Natural killer cell (primary cell): ENCODE measurements at places on chromosomes 1 and 21. TPM values are rescaled to one million over a fixed set of nuclear protein-coding genes. Genes with fewer than 3 reads are reported as not detected.

Gene CFHR5
- total RNA-seq, result not detected

Gene RPE65
- total RNA-seq, result not detected

Gene HORMAD1
- 0.65 TPM for total RNA-seq

Gene DRAXIN
- 12.1 TPM for total RNA-seq

Gene CDC73
- total RNA-seq, result 82.6 TPM

Gene OR2M3
- not detected for total RNA-seq

Gene PADI2
- 0.88 TPM for total RNA-seq

GRCh38 chr1:100866041-100866900 lies 28.4 kb downstream of the EXTL2 start:
- H3K4me1 ChIP-seq, result no peaks in the 10 kb centered on the region

- no peaks in the 10 kb centered on the region for H3K4me1 ChIP-seq
- no peak overlapping the region for H3K4me3 ChIP-seq
- DNase-seq, result no peak
Measured at GRCh38 chr1:105337420-105337819, 1587.7 kb downstream of the AMY1C start.

GRCh38 chr1:235863699-235864093 lies 3.0 kb downstream of the LYST start:
- no peak for DNase-seq
- H3K27me3 ChIP-seq, result no peaks in the 10 kb centered on the region

DNA sequence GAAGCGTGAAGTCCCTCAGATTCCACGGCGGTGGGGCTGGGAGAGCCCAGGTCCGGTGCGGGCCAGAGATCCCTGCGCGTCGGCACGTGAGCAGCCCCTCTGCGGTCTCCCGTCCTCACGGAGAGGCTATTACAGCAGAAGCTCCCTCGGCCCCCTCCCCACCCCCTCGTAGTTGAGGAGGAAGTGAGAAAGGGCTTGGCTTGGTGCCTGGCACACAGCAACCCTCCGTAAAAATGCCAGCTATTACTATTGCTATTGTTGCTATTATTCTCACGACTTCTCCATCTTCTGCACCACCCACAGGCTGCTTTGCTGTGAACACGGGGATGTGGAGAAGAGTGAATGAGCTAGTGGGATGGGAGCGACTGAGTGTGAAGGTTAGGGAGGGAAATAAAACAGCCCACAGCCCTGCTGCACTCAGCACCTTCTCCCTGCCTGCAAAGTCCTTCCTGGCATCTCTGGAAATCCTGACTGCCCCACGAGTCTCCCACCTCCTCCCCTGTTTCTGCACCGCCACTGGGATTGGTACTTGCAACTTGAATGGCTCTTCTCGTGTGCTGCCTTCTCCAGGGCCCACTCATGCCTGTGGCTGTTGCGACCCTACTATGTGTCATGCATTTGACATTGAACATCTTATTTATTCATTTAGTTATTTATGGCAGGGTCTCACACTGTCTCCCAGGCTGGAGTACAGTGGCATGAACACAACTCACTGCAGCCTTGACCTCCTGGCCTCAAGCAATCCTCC lies 26.6 kb downstream of the ZBTB18 start:
- H3K36me3 ChIP-seq, result no peaks in the 10 kb centered on the region
- peaks cover 24% of the 10 kb centered on the region for H3K4me1 ChIP-seq
- no peak for DNase-seq
- H3K27me3 ChIP-seq, result no peaks in the 10 kb centered on the region
- H3K27ac ChIP-seq, result no peak overlapping the region

DNA sequence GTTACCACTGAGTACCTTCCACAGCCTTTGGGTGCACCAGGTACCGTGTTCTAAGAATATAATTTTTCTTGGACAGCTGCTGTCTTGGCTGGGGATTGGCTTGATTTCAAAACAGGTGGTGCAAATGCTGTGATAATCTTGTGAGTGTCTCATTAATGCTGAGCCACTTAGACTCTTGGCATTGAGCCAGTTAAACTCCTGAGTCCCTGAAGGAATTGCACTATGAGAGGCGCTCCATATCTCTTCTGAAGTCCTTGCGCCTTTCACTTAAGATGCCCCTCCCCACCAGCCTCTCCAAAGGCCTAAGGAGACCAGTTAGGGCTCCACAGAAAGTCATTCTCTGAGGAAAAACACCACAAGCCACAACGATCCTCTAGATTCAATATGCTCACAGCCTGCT lies 51.0 kb downstream of the BACH1 start:
- H3K27me3 ChIP-seq, result no peaks in the 10 kb centered on the region
- no peak overlapping the region for H3K27ac ChIP-seq
- H3K4me3 ChIP-seq, result no peak overlapping the region
- DNase-seq, result no peak
- H3K4me1 ChIP-seq, result peaks cover 5% of the 10 kb centered on the region

DNA sequence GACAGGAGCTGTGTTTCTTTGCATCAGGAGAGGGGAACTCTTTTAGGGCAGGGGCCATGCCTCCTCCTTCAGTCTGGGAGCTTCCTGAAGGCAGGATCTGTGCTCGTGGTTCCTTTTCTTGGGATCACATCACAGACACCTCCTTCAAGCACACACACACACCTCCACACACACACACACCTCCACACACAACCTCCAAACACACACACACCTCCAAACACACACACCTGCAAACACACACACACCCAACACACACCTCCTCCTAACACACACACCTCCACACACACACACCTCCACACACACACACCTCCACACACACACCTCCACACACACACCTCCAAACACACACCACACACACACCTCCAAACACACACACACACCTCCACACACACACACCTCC lies 10.5 kb downstream of the LGR6 start:
- H3K36me3 ChIP-seq, result no peaks in the 10 kb centered on the region
- DNase-seq, result no peak
- peaks cover 63% of the 10 kb centered on the region for H3K4me1 ChIP-seq

- peaks cover 8% of the 10 kb centered on the region for H3K27me3 ChIP-seq
- no peak for DNase-seq
- peaks cover 9% of the 10 kb centered on the region for H3K4me1 ChIP-seq
- no peak overlapping the region for H3K27ac ChIP-seq
- no peak overlapping the region for H3K4me3 ChIP-seq
Measured at GRCh38 chr1:50106095-50106761, 2.5 kb upstream of the ELAVL4 start.

DNA sequence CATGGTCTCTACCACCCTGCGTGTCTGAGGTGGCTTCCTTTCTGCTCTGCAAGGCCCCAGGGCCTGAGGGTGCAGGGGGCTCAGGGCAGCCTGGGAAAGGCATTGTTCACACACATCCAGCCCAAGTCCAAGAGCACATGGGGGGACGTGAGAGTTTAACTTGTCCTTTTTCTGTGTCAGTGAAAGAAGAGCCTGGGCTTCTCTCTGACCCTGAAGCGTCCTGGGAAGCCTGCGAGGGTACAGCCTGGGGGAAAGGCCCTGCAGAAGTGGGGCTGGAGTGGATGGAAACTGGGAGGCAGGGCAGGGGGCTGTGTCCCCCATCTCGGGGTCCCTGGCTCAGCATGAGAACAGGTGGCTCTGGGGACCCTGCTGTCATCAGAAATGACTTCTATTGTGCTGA lies 181.6 kb downstream of the PRDM16 start:
- no peaks in the 10 kb centered on the region for H3K36me3 ChIP-seq
- H3K4me1 ChIP-seq, result no peaks in the 10 kb centered on the region
- no peak overlapping the region for H3K4me3 ChIP-seq
- no peak overlapping the region for H3K27ac ChIP-seq

GRCh38 chr1:234760303-234760723 lies 150.3 kb upstream of the IRF2BP2 start:
- no peak for DNase-seq
- H3K36me3 ChIP-seq, result no peaks in the 10 kb centered on the region
- no peak overlapping the region for H3K27ac ChIP-seq
- H3K4me1 ChIP-seq, result peaks cover 26% of the 10 kb centered on the region
- H3K4me3 ChIP-seq, result no peak overlapping the region

GRCh38 chr21:38798481-38798882 lies 7.2 kb upstream of the ETS2 start:
- H3K27ac ChIP-seq, result no peak overlapping the region
- H3K27me3 ChIP-seq, result no peaks in the 10 kb centered on the region
- H3K4me1 ChIP-seq, result no peaks in the 10 kb centered on the region
- no peaks in the 10 kb centered on the region for H3K36me3 ChIP-seq
- DNase-seq, result no peak
